ENCODE measurements at places on chromosomes 16 and 17.

DNA sequence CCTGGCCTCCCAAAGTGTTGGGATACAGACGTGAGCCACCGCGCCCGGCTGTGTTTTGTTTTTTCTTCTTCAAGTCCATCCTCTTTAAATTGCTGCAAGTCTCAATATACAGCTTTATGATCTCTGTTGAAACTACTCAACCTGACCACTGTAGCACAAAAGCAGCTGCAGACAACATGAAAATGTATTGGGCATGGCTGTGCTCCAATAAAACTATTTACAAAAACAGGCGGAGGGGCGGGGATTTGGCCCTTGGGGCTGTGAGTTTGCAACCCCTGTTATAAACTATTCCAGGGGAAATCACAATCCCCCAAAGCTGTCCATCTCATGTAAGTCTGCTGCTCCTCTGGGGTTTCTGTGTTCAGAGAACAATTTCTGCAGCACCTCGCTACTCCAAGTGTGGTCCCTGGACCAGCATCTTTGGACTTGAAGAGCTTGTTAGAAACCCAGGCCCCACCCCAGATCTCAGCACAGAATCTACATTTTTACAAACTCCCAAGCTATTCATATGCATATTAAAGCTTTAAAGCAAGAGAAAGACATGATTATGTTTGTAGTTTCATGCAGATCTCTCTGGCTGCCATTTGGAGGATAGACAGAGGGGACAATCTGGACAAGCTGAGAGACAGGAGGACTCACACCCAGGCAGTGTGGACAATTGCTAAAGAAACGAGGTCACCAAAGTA, 33.6 kb downstream of the TEKT5 start:
- DNase-seq, result no peak

GRCh38 chr17:3913531-3914311, 2.5 kb downstream of the P2RX1 start:
- DNase-seq, result peak; percentile 90

GRCh38 chr16:19135896-19136438, 22.2 kb downstream of the ITPRIPL2 start:
- no peak for DNase-seq

DNA sequence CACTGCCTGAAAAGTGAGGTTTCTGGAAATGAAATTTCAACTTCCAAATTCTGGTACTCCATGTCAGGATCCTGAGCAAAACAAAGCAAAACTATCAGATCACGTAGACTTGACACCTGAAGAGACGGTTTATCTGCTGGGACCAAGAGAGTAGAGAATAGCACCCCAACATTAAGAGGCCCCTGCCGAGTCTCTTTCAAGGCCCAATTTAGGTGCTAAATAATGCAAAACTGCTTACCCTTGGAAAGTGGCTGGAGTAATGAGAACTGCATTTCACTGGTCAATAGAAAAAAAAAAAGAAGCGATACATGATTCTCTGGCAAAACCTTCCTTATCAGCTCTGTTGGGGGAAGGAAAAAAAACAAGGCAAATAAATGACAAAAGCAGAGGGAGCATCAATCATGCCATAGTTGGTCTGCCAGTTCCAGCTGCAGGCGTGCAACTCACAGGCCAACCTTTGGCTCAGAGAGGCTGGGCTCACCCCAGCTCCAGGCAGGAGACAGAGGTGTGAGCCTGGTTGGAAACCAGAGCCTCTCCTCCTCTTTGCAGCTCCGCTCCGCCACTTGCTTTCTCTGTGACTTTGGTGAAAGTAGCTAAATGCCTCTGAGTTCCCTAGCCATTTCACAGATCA, 595.2 kb downstream of the TOX3 start:
- DNase-seq, result no peak

GRCh38 chr17:58338841-58339754, 10.5 kb upstream of the TSPOAP1 start:
- no peak for DNase-seq

- no peak for DNase-seq
Measured at GRCh38 chr17:54920819-54921218, 20.2 kb downstream of the TOM1L1 start.

DNA sequence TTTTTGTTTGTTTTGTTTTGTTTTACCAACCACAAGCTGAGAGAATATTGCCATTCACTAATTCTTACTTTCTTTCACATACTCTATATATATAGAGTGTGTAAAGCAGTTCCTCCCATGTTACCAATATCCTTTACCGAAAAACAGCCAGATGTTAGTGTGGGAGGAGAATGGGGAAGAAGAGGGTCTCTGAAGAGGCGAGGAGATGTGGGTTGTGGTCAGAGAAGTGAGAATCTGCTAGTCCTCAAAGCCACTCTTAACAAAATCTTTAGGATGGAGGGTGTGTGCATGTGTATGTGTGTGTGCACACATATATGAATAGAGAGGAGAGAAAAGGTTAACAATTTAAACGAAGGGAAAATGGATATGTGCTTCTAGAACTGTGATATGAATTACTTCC, 80.6 kb downstream of the TUBD1 start:
- no peak for DNase-seq

DNA sequence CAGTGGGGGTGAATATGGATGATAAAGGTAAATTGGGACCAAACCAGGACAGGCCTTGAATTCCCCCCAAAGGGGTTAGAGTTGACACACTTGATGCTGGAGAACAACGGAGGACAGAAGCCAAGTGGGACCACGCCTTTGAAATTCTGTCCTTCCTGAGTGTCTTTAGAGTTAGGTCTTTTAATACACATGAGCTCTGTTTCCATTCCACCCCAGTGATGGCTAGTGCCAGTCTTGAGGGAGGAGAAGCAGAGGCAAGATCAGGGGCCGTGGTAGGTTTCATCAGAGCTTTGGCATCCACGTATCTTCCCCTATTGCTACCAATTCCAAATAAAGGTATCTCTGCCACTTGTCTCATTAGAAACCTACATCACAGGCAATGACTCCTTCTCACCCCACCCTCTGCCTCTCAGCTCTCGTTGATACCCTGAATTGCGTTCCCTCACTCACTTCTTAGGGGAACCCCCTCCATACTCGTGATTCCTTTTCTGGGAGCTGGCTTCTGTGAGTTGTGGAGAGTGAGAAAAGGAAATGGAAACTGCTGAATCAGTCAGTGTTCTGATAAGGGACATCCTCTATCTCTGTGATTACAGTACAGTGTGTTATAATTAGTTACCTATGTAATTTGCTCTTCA, 2.4 kb upstream of the CCL3L1 start:
- no peak for DNase-seq

GRCh38 chr17:57861000-57861789, 11.4 kb upstream of the MRPS23 start:
- peak; percentile 67 for DNase-seq

DNA sequence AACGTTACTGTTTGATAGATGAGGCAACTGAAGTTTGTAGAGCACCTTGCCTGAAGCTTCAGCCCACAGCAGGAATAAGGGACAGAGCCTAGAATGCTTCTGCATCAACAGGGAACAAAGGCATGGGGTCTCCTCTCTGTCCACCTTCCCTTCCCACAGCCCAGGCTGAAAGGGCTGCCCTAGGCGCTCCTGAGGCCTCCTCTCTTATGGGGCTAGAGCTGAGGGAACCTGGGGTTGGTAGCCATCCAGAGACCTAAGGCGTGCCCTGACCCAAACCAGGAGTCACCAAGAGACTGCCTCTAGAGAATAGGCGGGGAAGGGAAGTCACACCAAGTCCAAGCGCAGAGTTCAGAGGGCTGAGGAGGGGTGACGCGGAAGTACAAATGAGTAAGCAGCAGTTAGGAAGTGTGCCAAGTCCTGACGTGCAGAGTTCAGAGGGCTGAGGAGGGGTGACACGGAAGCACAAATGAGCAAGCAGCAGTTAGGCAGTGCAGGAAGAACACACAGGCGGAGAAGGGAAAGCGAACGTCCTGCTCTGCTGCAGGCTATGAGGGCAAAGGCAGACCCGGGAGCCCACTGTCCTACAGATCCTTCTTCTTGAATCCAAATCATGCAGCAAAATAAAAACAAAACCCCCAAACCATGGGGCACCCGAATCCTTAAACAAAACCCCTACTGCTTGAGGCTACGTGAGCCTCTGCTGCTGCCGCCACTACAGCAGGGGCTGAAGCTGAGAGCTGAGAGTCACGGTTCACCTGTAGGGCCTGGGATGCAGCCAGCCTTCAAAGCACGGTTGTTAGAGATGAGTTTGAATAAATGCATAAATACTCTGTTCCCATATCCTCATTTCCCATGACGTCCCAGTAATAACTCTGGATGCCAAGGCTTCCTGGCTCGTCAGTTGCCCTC, 2.7 kb upstream of the SPG7 start:
- DNase-seq, result peak; percentile 93
